ENCODE measurements at places on chromosomes 3 and 15.
A peak's percentile ranks its signal among the peaks of the same experiment; 100 is the strongest.

DNA sequence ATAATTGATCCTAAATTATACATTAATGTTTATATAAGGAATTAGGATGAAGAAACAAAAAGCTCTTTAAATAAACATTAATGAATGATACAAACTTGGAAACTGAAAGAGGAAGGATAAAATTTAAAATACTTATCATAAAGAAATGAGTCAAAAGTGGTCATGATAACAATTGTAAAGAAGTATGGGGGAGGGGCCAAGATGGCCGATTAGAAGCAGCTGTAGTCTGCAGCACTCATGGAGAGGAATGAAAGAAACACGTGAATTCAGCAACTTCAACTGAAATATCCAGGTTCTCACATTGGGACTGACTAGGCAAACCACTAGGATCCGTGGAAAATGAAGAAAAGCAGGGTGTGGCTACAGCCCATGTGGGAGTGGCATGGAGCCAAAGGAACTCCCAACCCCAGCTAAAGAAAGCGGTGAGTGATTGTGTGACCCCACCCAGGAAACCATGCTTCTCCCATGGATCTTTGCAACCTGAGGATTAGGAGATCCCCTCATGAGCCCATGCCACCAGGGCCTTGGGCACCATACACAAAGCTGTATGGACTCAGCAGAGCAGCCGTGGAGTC is 13.1 kb upstream of the CP start:
- H3K4me3 ChIP-seq: no peak overlapping the region
- no peaks in the 10 kb centered on the region for H3K36me3 ChIP-seq
- peaks cover 22% of the 10 kb centered on the region for H3K4me1 ChIP-seq
- DNase-seq: no peak
- no peak overlapping the region for H3K27ac ChIP-seq

DNA sequence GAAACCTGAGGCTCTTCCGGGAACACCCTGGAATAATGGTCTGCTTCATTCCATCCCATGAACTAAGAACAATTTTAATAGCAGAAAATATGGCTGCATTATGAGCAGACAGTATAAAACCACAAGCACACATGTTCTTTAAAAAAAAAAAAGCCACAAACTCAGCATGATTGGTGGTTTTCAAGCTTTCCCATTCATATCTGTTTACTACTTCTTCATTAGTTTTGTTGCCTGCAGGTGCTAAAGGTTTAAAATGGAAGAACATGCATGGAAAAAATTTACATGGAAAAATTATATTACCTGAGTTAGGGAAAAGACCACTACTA is 137.9 kb upstream of the HES1 start:
- DNase-seq: no peak
- no peaks in the 10 kb centered on the region for H3K4me1 ChIP-seq
- H3K4me3 ChIP-seq: no peak overlapping the region
- no peaks in the 10 kb centered on the region for H3K27me3 ChIP-seq
- no peaks in the 10 kb centered on the region for H3K36me3 ChIP-seq

GRCh38 chr3:126340943-126341754 is 16.1 kb downstream of the KLF15 start:
- DNase-seq: peak; percentile 67
- H3K27ac ChIP-seq: peak overlapping the region; percentile 97
- peaks cover 20% of the 10 kb centered on the region for H3K4me1 ChIP-seq
- H3K27me3 ChIP-seq: no peaks in the 10 kb centered on the region

DNA sequence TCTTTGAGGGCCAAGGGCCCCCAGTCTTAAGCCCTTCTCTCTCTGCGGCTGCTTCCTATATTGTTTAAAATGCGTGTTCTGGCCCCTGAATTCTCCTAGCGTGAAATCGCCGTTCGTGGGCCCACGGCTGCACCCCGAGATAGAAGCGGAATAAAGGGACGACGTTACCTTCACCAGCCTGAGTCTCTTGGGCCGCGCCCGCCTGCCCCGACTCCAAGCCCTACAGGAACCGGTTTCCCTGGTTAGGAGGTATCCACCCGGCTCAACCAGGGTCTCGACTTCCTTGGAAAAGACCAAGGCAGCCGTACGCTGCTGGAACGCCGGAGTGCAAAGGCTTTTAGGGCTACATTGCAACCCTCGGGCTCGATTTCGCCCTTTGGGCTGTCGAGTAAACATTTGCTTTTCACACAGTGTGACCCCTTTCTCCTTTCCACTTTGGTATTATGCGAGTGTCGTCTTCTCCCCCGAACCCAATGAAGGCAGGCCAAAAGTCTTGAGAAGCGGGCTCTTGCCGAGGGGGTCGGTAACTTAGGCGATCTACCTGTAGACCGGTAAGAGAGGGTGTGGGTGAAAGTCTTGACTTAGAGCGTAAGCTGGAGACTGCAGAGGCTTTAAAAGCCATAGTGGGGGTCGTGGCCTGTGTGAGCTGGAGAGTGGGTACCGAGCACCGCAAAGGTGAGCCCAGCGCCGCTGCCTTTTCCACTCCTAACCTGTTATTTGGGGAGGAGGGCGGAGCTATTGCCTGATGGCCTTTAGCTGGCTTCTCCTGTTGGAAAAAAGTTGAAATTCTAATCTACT is 2.0 kb downstream of the TRIM71 start:
- no peak for DNase-seq
- H3K4me1 ChIP-seq: peaks cover 22% of the 10 kb centered on the region
- H3K27me3 ChIP-seq: peaks cover 18% of the 10 kb centered on the region
- H3K27ac ChIP-seq: no peak overlapping the region
- H3K4me3 ChIP-seq: no peak overlapping the region
- no peaks in the 10 kb centered on the region for H3K36me3 ChIP-seq

DNA sequence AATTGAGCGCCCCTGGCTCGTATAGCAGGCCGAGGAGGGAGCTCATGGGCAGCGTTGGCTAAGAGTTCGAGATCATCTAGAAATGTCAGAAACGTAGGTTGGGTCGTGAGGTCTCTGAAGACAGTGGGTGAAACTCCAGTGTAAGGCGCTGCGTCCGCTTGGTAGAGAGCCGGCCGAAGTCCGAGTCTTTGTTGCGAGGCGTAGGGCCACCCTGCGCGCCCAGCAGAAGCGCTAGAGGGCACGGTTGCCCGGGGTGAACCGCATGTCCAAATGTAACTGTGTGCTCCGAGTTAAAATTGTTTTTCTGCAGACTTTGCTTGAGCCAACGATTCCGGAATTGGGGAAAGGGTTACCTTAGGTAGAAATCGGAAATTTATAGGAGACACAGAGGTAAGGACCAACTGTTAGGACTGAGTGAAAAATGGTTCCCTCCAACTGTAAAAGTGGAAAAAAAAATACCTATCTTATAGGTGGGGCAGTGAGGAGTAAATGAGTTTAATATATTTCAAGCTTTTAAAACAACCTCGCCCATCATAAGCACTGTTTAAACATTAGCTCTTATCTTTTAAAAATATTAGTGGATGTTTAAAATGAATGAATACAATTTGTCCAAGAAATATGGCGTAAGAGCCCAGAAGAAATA is 993 bp upstream of the SIAH2 start:
- no peaks in the 10 kb centered on the region for H3K27me3 ChIP-seq
- DNase-seq: peak; percentile 78
- H3K27ac ChIP-seq: peak overlapping the region; percentile 100
- H3K36me3 ChIP-seq: no peaks in the 10 kb centered on the region
- H3K4me3 ChIP-seq: peak overlapping the region; percentile 96

DNA sequence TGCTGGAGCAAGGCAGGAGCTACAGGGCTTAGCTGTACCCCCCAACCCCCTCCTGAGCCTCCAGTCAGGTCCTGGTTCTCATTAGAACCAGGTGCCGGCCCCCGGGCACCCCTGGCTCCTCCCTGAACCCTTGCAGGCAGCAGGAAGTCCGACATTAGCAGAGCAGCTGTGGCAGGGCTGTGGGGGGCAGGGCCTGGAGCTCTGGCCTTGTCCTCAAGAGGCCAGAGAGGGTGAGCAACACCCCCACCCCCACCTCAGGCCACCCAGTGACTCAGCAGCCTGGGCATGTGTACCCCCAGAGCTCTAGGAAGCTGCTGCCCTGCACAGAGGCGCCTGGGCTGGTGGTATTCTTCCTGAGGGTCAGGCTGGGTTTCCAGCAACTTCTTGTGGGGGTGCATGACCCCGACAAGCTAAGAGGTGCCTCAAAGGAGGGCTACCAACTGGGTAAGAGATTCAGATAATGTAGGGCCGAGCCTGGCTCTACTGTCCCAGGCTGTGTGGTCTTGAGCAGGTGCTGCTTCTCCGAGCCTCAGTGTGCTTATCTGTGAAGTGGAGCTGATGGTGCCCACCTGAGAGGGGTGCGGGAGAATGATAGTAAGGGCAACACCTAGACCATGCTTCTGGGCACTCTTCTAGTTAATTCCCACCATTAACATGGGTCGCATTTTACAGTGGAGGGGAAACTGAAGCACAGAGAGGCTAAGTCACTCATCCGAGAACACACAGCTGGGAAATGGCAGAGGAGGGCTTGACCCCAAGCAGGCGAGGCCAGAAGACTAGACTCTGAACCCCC is 16.0 kb downstream of the H1-8 start:
- H3K36me3 ChIP-seq: no peaks in the 10 kb centered on the region
- DNase-seq: no peak
- no peak overlapping the region for H3K27ac ChIP-seq
- no peak overlapping the region for H3K4me3 ChIP-seq
- no peaks in the 10 kb centered on the region for H3K4me1 ChIP-seq
- H3K27me3 ChIP-seq: no peaks in the 10 kb centered on the region

DNA sequence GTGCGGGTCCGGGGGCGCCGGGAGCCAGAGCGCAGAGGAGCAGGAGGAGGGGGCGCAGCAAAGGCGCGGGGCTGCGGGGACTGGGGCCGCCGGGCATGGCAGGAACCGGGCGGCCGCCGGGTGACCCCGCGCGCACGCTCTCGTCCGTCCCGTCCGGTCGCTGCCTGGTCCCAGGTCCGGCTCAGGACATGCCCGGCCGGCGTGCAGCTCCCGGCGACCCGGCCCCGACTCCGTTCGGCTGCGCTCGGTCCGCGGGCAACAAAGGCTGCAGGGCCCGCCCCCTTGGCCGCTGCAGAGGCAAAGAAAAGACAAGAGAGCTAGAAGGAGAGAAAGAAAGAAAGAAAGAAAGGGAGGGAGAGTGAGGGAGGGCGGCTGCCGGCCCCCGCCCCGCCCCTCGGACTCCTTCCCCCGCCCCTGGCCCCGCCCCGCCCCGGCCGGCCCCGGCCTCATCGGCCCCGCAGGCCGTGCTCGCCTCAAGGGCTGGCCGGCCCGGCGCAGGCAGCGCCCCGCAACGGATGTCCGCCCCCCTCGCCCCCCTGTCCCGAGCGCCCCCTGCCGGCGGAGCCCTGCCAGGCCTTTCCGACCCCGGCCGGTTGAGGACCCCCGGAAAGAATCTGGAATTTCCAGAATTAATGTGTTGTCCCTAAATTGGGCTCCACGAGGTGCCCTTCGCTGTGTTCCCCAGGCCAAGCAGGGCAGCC is at the start of gene ADAMTS7:
Gene ADAMTS7, minus strand, starts transcription at position 341 of the 701 bp plus-strand sequence. Its CDS starts 244 bp downstream, at position 97.
- H3K27ac ChIP-seq: peak within 1 kb of the TSS; percentile 51
- H3K4me1 ChIP-seq: peaks cover 6% of the 10 kb centered on the region
- DNase-seq: peak; percentile 63

DNA sequence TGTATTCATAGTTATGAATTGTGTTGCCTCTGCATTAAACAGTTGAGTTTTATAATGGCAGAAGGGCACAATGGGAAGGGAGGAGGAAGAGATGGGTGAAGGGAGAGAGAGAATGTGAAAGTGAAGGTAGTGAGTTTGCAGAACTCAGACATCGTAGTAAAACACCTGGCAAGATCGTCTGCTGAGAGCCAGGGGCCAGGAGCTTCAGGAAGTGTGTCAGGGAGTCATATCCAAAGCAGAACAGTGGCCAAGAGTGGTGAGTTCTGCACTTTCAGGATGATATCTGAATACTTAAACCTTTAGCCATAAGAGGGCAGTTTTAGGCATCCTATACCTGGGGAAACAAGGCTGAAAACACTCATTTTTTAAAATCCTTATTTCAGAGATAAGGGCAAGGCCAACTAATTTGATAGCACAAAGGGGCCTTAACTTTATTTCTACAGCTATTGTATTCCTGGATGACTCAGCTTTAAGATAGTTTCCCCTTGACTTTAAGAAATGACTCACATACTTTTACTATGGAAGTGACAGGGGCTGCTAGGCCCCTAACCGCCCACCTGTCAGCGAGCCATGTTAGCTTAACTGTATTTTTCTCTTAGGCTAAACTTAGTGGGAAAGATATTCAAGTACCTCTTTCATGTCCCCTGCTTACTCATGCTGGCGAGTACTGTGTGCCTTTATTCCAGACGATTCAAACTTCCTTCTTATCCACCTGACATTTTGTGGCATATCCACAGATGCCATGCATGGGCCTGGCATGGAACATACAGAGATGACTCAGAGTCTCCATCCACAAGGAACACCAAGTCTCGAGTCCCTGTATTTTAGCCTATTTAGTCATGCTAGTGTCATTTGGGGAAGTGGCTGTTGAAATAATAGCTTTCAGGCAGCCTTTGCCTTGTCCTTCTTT is 53.9 kb downstream of the RLBP1 start:
- H3K27ac ChIP-seq: peak overlapping the region; percentile 13
- no peaks in the 10 kb centered on the region for H3K27me3 ChIP-seq
- DNase-seq: no peak
- H3K4me1 ChIP-seq: peaks cover 35% of the 10 kb centered on the region
- H3K36me3 ChIP-seq: peaks cover 16% of the 10 kb centered on the region

- DNase-seq: no peak
- no peaks in the 10 kb centered on the region for H3K27me3 ChIP-seq
- peaks cover 6% of the 10 kb centered on the region for H3K36me3 ChIP-seq
- no peak overlapping the region for H3K4me3 ChIP-seq
Observed at GRCh38 chr3:63927422-63928280, 15.5 kb upstream of the SCAANT1 start.

GRCh38 chr3:108088146-108088545 is 2.7 kb downstream of the CD47 start:
- H3K36me3 ChIP-seq: no peaks in the 10 kb centered on the region
- no peak overlapping the region for H3K4me3 ChIP-seq
- peaks cover 13% of the 10 kb centered on the region for H3K4me1 ChIP-seq
- no peaks in the 10 kb centered on the region for H3K27me3 ChIP-seq
- no peak overlapping the region for H3K27ac ChIP-seq

GRCh38 chr3:7393944-7394605 is 533.2 kb downstream of the GRM7 start:
- H3K27ac ChIP-seq: no peak overlapping the region
- no peak for DNase-seq
- H3K36me3 ChIP-seq: no peaks in the 10 kb centered on the region
- H3K27me3 ChIP-seq: no peaks in the 10 kb centered on the region
- H3K4me1 ChIP-seq: no peaks in the 10 kb centered on the region

DNA sequence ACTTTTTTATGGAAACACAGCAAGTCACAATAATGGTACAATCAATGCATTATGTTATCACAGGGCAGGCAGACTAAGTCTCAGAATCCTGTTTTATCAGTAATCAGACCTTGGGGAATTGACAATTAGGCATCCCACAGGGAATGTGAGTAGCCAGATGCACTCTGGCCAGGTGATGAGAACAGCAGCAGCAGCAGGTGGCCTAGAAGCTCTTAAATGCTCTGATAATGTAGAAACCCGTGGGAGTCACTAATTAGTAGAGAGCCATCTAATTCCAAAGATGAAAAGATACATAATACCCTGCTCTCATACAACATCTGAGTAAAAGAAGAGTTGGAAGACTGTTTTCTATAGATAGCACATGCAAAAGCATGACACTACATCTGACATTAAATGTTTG is 12.6 kb downstream of the CEP152 start:
- H3K4me1 ChIP-seq: peaks cover 9% of the 10 kb centered on the region
- no peak overlapping the region for H3K27ac ChIP-seq
- H3K4me3 ChIP-seq: no peak overlapping the region
- no peak for DNase-seq
- no peaks in the 10 kb centered on the region for H3K36me3 ChIP-seq
- H3K27me3 ChIP-seq: no peaks in the 10 kb centered on the region

- H3K27me3 ChIP-seq: no peaks in the 10 kb centered on the region
- H3K4me3 ChIP-seq: peak overlapping the region; percentile 99
- H3K27ac ChIP-seq: peak overlapping the region; percentile 97
- DNase-seq: no peak
- H3K4me1 ChIP-seq: peaks cover 3% of the 10 kb centered on the region
- no peaks in the 10 kb centered on the region for H3K36me3 ChIP-seq
Observed at GRCh38 chr15:29822684-29823459, 604 bp upstream of the TJP1 start.

Measured in liver (tissue), 10 donors.